Activated T-helper 1 cell treated with anti-CD3 and anti-CD28 coated beads, Interleukin-2, amount 50 U/mL, for 16 hours (primary cell): ENCODE measurements at places on chromosomes 3 and 15.

GRCh38 chr15:36609793-36610192, 30.4 kb downstream of the CDIN1 start:
- no peak for DNase-seq

DNA sequence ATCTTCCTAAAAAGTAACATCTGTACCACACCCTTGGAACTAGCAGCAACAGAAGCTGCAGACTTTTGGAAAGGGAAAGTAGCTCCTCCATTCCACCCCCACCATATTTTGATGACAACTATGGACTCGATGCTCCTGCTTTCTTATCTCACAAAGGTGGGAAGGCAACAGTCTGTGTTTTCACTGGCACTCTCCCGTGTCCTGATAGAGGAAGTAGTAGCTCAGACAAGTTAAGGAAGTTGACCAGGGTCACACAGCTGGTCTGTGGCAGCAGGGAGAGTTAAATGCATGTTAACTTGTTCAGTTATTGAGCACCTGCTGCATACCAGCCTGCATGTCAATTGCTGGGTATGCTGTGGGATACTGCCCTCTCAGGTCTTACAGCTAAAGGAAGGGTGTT, 33.1 kb downstream of the BHLHE40 start:
- DNase-seq: no peak

DNA sequence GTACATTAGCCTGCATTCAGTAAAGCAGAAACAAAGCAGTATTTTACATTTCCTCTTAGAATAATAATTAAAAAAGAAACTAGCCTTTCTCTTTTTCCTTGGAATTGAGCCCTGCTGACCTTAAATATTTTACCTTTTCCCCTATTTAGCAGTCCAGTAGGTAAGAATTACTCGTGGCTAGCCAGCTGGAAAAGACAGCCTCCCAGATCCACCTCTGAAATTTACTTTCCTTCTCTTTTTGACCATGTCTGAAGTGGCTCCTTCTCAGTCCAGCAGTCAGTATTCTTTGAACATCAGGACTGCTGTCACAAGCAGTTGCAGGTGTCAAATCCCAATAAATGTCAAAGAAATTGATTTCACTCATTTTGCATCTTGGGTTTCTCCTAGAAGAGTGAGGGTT, 311.5 kb upstream of the DCBLD2 start:
- DNase-seq: no peak

DNA sequence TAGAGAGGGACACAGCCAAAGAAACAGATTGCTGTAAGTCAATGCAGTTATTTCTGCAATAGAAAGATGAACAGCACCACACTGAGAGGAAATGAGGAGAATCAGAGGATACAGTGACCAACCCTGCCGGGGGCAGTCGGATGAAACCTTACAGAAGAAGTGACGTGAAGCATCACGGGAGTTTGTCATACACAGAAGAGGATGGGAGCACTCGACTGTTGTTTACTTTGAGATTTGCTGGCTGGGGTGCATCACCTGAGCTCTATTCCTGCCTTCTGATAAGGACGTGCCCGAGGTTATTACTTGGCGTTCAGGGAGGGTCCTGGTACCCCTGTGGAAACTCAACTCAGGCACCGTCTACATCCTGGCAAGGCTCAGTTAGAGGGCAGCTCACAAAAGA, 45.4 kb downstream of the MAGEF1 start:
- no peak for DNase-seq

DNA sequence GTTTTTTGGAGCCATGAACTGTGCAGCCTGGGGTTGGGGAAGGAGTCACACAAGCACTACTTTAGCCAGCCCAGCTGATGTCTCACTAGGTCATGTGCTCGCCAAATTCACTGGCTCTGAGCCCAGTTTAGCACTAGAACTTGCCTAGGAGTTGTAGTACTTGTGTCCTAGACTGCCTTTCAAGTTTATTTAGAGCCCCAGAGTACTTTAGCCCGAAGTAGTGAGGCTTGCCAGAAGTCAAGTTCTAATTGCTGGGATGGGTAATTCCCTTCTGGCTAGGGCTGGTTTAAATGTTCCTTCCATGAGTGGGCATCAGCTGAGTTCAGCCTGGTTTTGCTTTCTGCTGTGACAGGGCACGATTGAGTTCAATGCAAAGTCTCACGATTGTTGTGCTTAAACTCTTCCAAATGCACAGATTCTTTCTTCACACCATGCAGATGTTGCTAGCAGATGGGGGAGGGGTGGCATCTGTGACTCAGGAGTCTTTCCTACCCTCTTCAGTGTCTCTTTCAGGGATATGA, 228.2 kb upstream of the ZPLD1 start:
- no peak for DNase-seq

- DNase-seq: no peak
Measured at GRCh38 chr3:65107174-65107573, 419.4 kb upstream of the ADAMTS9 start.

DNA sequence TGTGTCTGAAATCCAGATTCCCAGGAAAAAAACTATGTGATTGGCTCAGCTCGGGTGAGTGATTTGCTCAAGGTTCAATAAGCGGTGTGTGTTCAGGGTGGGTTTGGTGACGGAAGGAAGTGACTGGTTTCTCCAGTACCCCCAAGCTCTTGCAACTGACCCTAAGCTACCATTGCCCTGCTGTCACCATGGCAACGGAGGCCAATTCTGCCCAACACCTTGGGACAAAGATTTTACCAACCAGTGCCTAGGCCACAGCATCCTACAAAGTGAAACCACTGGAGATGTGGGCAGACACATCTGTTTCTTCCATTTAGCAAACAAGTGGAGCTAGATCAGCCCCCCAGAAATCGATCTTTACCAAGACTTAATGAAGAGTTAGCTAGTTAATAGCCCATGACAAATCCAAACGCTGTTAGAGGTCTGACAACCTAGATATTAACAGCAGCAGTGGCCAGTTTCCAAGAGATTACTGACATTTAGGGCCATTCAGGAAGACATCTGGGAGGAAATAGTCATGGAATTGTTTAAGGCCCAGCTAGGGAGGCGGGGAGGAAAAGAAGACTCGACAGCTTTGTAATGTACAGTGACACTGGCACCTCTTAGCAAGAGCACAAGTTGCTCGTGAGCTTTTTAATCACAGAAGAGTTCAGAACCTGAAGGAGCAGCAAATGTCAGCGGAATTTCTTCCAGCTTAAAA, 195.9 kb downstream of the SLCO3A1 start:
- DNase-seq: no peak

- no peak for DNase-seq
Measured at GRCh38 chr3:14799146-14799545, 19.6 kb upstream of the FGD5 start.

DNA sequence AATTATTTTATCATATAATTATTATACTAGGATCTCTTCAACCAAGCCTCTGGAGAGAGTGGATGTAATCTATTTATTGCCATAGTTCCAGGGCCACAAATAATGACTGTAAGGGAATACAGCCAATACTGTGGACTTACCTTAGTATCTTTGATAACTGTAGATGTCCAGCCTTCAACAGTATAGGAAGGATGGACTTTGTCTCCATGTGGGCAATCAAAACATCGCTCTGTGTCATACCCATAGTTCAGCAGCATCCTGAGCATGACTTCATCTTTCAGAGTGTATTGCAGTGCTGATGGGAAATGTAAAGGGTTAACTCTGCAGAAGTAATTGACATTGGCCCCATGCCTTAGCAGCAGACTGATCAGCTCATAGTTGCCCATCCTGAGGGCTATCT, 14.2 kb downstream of the ASB14 start:
- DNase-seq: no peak

- DNase-seq: no peak
Measured at GRCh38 chr3:5330152-5330810, 142.8 kb downstream of the EDEM1 start.

DNA sequence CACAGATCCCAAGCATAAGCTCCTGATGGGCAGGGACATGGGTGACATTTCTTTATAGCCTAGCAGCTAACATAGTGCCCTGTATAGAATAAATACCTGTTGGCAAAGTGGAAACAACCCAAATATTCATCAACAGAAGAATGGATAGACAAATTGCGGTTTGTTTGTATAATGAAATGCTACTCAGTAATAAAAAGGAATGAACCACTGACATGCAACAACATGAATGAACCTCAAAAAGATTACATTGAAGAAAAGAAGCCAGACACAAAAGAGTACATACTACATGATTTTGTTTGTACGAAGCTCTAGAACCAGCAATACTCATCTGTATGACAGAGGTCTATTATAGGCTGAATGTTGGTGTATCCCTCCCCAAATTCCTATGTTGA, 33.6 kb upstream of the GALNT15 start:
- DNase-seq: no peak

- no peak for DNase-seq
Measured at GRCh38 chr15:78411061-78411460, 27.0 kb upstream of the IREB2 start.

DNA sequence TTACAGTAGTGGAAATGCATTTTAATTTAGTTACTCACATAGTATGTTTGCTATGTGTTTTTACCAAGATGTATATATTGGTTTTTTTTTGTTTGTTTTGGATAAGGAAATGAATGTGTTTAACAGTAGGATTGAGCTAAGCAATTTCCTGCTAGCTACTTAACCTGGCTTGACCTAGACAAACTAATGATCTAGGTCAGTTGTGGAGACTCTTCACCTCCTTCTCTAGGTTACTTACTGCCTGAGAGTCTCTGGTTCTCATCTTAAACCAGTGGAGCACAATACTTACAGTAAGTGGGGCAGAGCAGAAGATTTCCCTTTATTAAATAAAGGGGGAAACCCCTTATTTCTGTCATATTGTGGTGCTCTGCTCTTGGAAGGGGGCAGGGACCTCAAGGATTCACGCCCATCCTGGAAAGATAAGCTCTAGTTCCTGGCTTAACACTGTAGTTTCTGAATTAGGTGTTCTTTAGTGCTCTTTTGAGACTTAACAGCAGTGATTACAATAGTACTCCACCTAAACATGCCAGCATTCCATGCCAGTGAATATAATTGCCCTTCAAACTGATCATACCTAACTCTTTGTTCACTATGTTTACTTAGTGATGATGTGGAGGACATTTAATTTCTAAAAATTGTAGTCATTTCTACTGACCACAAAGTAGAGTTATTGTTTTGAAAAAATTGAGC, 79.9 kb downstream of the UBP1 start:
- no peak for DNase-seq

DNA sequence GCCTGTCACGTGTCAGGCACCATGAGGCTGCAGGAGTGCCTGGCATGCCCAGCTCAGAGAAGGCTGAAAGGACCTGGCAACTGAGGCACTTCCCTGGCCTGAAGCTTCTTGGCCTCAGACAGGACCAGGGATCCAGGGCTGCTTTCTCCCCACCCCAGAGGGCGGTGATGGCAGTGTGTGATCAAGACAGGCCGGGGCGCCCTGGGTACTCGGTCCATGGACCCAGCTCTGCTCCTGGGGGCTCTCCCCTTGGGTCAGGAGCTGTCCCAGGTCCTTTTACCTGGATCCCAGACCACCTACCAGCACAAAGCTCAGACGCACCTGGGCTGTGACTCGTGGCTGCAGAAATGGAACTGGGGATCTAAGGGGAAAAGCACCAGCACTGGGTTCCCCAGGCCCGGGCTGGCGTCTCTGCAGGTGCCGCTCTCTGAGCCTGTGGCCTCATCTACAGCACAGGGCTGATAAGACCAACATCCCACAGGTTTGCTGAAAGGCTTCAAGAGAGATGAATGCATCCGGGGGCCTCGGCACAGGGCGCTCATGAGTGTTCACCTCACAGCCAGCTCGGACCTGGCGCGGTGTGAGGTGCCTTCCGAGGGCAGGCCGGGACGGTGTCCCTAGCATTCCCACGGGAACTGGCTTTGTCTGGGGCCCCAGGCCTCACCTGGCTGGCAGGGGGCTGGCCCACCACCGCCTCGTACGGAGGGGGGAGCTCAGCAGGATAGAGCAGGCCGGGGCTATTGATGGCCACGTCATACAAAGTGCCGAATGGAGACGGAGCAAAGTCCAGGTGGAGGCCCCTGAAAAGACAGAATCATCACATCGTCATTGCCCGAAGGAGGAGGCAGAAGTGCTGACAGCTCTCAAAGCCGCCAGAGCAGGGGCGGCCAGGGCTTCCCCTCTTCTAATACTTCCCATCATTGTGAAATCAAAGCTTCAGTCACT, 133.6 kb downstream of the NSMCE3 start:
- DNase-seq: no peak

GRCh38 chr3:28615971-28616370, 267.3 kb upstream of the AZI2 start:
- DNase-seq: no peak

DNA sequence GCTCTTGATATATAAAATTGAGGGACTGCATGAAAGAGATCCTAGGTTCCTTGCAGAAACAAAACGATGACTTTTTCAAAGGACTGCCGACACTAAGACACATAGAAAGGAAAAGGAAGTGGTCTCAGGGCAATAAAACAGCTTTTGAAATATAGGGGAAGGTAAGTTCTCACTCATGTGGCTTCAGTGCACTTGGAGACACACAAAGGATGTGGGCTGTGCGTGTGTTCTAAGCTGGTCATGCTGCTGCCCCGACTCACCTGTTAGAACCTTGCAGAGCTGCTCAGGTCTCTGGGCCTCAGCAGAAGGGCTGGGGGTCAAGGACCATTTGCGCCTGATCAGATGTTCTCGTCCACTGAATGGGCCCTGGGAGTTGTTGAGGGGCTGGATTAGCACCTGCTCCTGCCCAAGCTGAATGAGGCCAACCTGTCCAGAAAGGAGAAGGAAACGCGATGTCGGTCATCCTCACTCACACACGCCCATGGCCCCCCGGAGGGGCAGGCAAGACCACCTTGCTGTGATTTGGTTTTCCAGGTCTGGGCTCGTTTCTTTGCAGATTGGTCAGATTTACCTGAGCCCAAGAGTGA, 11.1 kb downstream of the ADAMTS17 start:
- no peak for DNase-seq

DNA sequence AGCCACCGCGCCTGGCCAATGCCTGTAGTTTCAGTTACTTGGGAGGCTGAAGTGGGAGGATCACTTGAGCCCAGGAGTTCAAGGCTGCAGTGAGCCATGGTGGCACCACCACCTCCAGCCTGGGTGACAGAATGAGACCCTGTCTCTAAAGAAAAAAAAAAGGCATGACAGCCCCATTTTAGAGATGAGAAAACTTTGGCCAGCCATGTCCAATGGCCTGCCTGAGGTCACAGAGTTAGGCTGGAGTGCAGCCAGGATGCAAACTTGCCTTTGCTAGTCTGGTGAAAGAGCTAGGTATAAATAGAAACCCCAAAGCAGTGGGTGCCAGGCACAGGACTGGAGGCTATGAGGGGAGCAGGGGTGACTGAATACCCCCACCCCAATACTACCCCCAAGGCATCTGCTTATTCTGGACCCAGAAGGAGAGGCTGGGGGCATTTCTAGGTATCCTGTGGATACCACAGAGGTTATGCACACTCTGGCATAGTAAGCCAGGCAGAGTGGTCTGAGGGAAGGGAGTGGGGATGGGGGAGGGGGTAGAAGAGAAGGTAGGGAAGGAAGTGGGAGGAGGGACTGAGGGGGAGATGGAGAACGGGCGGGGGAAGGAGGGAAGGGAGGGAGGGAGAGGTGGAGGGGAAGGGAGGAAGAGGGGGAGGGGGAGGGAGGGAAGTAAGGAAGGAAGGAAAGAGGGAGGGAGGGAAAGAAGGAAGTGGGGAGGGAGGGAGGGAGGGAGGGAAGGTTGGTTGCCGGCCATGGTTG, 16.2 kb upstream of the C15orf39 start:
- DNase-seq: no peak
